Activated CD4-positive, alpha-beta memory T cell treated with anti-CD3 and anti-CD28 coated beads for 36 hours (primary cell): ENCODE measurements at places on chromosomes 1 and 21.

DNA sequence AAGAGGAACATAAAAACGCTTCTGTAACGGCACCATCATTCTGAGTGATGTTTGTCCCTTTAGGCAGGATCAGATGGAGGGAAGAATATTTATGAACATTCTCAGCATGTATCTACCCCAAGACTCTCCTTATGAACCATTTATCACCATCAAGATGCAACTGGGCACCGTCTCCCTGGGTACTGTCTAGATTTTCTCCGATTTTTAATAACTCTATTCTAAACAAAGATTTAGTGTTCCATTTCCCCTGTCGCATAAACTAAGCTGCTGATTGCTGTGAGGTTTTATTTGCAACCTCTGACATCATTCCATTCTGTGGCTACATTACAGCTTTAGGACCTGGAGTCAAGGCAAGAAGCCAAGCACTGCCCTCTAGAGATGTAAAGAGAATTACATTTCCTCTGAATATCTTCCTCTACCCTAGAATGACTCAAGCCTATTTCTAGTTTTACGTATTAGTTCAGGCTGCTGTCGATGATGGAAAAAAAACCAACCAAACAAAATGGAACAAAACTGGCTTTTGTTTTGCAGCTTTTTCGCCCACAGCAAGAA lies 130.1 kb upstream of the MAP1LC3C start:
- DNase-seq: no peak

- DNase-seq: no peak
These were observed 71.0 kb downstream of the SSBP3 start for GRCh38 chr1:54335011-54335754.

- peak; percentile 85 for DNase-seq
These were observed 5.8 kb downstream of the IFI16 start for GRCh38 chr1:159015440-159015909.

DNA sequence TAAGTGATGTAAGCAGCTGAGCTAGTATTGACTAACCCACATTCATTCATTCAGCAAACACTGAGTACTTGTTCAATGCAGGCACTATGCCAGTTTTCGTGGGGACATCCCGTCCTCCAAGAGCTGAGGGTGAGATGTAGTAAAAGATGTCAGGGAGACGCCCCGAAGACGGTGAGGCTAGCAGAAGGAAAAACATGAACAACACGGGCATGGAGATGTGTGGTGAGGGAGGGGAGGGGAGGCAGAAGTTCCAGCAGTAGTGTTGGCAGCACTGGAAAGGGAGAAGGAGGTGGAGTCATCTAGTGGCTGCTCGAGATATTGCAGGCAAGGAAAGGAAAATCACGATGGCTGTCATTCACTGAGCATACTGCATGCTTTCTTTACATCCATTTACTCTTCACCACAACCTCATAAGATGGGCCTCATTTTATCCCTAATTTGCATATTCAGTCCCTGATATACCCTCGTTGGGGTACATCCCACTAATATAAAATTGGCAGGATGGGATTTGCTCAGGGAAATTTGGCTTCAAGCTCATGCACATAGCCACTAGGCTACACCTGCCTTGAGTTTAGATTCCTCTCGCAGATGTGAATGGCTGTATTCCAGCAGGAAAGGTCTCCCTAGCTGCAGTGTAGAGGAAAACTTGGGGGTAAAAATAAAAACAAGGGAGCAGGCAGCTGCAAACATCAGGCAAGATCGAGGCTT lies 14.5 kb downstream of the PDZK1IP1 start:
- DNase-seq: peak; percentile 65

DNA sequence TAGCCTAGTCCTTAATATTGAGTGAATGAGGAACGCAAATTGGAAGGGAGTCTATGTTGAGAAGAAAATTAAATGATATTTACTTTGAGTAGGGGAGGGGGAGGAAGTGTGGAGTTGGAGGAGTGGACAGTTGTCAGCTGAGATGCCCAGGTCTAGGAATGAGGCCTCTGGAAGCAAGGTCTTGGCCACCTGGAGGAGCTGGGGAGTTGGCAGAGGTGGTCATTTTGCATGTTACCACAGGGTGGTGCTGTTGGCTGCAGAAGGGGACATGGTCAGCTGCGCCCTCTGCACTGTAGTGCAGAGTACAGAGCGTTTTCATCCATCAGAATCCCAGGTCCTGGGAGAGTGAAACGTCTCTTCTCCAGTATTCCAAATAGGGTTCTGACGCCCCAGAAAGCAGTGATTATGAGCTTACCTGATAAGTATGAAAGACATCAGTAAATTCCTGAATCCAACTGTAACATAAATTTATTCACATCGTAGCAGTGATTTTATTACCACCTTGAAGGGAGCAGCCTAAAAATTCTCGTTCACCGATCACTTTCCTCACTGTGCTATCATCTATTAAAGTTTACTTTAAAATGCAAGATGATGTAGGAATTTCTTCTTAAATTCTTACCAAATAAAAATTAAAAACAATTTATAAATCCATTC lies 13.8 kb downstream of the PARK7 start:
- peak; percentile 58 for DNase-seq

GRCh38 chr1:236140705-236141446 lies 1.5 kb upstream of the GPR137B start:
- DNase-seq: no peak

DNA sequence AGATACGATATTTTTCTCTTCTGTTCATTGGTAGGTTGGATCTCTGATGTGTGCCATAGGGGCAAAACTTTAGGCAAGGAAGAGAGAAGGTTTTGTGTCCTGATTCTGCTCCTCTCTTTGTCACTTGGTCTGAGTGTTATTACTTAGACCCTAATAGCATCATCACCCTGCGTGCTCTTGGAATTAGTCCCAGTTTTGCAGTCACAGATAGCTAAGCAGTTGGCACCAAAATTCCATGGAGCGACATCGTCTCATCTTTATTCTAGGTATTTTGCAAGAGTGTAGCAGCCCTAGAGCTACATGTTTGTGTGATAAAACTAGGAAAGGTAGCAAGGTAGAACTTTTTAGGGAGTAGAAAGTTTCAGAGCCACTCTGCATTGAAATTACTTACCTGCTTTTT lies 23.8 kb downstream of the PIP5K1A start:
- DNase-seq: no peak

DNA sequence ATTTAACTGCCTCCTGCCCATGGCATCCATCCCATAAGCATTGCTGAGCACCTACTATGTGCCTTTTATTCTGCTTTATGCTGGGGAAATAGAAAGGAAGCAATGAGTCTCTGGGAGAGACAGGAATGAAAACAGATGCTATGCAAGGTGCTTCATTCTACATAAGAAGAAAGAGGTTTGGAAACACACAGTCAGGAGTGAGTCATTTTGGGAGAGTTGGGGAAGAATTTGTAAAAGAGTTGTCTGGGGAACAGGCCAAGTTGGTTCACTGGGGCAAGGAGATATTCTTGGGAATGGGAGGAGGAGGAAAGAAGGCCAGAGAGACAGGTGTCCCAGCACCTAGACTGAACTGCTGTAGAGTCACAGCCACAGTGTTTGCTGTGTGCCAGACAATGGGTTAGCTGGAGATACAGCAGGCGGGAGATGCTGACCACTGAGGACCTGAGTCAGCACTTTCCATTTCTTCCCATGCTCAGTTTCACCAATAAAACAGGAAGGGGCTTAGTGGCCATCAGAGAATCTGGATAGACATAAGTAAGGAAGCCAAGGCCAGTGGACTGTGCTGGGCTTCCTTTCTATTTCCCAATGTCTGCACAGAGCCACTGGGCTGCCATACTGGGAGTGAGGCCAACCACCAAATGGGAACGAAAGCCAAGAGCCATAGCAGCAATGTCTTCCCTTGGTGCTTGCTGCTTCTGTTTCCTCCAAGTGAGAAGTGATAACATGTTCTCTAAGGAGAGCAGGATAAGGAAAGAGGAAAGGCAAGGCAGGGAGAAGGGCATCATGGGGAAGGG lies 187.7 kb upstream of the USP24 start:
- no peak for DNase-seq

- DNase-seq: peak; percentile 59
These were observed 104.9 kb upstream of the SOD1 start for GRCh38 chr21:31554511-31555022.

- DNase-seq: no peak
These were observed 47.4 kb upstream of the MTF2 start for GRCh38 chr1:93031711-93032110.

DNA sequence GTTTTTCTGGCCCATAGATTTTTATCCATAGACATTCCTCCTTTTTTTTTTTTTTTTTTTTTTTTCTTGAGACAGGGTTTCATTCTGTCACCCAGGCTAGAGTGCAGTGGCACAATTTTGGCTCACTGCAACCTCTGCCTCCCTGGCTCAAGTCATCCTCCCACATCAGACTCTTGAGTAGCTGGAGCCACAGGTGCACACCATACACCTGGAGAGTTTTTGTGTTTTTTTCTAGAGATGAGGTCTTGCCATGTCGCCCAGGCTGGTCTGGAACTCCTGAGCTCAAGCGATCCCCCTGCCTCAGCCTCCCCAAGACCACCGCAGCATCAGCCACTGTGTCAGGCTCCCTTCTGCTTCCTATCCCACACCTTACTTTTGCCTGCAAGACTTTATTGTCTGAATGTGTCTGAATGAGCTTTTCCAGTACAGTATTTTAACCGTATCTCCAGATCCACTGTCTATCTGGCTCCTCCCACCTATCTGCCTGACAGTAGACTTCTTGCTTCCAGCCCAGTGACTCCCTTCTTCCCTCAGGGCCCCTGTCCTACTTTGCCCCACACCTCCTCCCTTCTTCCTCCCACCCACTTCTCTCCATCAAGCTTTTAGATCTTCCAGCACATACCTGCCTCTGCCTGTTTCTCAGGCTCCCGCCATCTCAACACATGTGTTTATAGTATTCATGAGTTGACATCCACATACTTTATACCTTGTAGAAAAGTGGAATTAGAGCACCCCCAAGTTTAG lies 6.1 kb downstream of the C1orf21 start:
- no peak for DNase-seq
